ENCODE measurements at places on chromosomes 2 and 18. TPM values are rescaled to one million over a fixed set of nuclear protein-coding genes. Genes with fewer than 3 reads are reported as not detected.

GRCh38 chr18:7958081-7958896 is 391.2 kb downstream of the PTPRM start:
- DNase-seq = no peak

Gene RNU2-63P
- total RNA-seq = not detected

DNA sequence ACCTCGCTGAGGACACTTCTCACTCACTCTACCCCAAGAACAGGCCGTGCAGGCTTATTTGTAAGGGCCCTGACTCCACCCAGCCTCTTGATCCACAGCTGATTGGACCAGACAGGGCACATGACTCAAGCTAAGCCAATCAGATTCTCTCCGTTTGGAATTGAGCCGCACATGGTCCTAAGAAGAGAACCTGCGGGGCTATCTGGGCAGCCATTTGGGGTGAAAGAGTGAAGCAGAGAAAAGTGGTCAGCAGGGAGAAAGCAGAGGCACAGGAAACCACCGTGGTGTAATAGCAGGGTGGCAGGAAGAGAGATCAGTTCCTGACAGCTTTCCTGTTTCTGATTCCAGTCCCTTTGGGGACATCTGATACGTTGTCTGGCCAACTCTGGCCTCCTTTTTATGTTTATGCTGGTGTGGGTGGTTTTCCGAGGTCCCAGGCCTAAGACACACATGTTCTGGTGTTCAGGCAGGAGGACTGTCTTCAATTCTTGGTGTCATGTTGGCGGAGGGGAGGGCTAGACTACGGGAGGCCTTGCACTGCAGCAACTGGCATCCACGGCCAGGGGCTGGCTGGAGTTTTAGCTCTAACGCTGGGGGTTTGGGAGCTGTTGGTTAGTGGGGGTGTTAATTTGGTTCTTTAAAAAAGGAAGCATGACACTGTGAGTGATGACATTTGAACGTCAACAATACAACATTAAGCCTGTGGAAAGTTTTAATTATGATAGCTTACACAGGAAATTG is 26.1 kb upstream of the SPTBN1 start:
- no peak for DNase-seq

DNA sequence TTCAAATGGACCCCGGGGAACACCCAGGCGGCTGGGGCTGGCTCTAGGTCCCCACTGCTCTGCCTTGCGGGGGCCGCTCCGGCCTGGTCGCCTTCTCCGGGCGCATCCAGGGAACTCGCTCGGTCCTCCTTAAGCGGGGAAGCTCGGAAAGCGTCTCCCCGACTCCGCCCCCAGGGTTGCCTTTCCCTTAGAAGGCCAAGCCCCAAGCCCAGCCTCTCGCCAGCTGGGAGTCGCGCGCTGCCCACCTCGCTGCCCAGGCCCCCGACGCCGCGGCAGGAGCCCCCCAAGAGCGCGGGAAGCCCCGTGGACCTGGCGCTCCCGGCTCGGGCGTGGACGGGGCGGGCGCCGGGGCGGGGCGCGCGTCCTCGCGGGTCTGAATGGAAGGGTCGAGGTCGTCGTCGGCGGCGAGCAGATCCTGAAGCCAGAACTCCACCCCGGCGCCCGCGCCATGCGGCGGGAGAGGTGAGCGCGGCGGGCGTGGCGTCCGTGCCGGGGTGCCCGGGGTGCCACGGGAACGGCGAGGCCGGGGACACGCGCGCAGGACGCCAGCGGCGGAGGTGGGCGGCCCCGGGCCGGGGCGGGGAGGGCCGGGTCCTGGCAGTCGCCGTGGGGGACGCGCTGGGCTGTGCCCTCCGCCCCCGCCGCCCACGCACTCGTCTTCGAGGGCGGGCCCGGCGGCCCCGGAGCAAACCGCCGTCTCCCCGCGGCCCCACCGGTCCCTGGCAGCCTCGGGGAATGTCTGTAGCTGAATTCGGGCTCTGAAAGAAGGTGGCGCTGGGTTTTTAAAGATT is at the start of gene BOK:
TSS of gene BOK (plus strand) at position 214 of the 791 bp plus-strand sequence. CDS start 739 bp downstream, outside the sequence.
- DNase-seq = no peak

Gene SS18
- total RNA-seq = 105 TPM

DNA sequence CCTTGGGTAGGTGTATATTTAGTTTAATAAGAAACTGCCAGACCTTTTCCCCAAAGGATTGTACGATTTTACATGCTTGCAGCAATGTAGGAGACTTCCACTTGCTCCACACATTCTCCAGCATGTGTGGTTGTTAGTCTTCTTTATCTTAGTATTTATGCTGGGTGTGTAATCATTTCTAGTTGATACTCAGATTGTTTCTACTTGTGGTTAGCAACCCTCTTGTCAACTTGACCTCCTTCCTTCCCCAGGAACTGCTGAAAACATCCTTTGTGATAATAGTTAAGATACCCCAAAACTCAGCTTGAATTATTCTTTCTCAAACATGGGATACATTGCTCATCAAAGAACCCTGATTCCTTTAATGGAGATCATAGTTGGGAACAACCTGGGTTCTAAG is 37.2 kb upstream of the CYBRD1 start:
- no peak for DNase-seq

DNA sequence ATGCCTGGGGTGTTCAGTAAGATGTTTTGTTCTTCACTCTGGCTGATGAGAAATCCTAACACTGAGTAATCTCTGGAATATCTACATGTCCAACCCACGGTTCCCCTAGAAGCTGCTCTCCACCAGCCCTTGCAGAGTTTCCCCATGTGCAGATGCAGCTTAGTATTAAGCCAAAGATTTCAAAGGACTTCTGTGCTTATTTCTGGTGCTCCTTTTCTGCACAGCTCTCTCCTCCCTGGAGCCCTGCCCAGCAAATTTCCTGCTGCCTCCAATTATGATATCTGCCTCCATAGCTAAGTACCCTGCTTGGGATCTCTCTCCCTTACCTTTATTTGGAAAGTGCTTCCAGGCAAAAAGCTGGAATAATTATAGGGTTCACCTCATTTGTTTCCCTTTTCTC is 949.3 kb downstream of the BCL11A start:
- no peak for DNase-seq

Gene RIT2
- total RNA-seq = not detected

Gene PLGLB2
- total RNA-seq = 3.3 TPM

GRCh38 chr2:177753682-177754491 is 318.7 kb downstream of the PDE11A start:
- DNase-seq = peak; percentile 62

Gene LCT
- not detected for total RNA-seq

GRCh38 chr2:60977562-60977895 is 40.0 kb upstream of the PEX13 start:
- DNase-seq = no peak

DNA sequence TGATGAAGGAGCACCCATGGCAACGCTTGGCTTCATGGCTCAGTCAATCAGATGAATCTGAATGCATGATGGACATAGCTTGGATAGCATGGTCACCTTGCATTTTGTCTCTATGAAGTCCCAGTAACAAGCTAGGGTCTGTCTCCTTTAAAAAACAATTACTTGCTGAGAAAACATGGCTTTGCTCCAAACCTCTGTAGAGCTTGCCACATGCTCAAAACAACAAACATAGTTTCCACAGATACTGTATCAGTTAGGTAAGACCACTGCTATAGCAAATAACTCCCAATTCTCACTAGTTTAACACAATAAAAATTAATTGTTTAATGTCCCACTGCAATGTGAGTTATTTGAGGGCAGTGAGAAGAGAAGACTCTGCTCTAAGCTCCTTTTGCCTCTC is 401.0 kb downstream of the IRS1 start:
- no peak for DNase-seq

DNA sequence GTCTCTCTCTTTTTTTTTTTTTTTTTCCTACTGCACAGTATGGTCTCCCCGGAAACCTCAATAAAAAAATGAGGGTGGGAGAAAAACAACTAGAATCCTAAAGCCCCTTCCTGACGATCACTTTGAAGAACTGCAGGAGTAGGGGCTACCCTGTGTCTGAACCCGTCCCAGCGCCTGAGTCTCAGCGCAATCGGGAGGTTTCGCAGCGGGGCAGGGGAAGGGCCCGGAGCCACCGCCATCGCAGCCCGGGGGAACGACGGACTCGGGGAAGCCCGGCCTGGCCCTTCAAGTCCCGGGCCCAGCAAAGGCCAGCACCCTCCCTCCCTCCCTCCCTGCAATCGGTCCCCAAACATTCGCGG is 411 bp downstream of the NARS1 start:
- DNase-seq = no peak
